ENCODE measurements at places on chromosomes 13 and 19.

DNA sequence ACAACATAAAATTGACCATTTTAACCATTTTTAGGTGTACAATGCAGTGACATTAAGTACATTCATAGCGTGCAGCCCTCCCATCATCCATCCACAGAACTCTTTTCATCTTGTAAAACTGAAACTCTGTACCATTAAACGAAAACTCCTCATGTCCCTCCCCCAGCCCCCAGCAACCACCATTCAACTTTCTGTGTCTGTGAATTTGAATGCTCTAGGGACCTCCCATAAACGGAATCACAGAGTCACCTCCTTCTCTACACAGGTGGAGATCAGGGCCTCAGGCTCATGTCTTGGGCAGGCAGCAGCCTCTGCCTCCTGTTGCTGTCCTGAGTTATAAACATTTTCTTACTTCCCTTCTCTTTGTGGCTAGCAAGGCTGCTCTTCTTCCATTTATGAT lies 7.3 kb upstream of the CCNE1 start:
- no peak for DNase-seq

- no peak for DNase-seq
Observed at GRCh38 chr13:98847780-98848179, 95.3 kb upstream of the SLC15A1 start.

GRCh38 chr13:24927810-24928404 lies 163.9 kb downstream of the RNF17 start:
- no peak for DNase-seq

DNA sequence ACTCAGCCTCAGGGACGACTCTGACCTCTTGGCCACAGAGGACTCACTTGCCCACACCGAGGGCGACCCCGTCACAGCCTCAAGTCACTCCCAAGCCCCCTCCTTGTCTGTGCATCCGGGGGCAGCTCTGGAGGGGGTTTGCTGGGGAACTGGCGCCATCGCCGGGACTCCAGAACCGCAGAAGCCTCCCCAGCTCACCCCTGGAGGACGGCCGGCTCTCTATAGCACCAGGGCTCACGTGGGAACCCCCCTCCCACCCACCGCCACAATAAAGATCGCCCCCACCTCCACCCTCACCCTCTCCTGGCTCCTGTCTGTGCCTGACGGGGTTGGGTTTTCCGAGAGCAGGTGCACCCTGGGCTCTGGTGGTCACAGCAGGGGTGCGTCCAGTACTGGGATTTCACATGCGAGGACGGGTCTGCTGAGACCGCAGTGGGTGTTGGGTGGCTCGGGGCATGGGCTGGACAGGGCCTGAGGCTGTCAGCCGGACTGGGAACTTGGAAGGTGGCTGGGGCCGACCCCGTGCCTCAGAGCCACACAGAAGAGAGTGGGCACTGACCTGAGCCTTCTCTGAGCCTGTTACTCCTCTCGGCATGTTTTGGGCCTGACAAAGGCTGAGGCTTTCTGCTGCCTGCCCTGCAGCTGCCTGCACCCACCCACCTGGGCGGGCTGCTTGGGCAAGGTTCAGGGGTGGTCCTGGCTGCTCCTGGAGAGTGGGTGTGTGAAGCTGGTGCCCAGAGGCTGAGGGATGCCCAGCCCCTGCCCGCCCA lies 6.3 kb upstream of the HCN2 start:
- DNase-seq = no peak

DNA sequence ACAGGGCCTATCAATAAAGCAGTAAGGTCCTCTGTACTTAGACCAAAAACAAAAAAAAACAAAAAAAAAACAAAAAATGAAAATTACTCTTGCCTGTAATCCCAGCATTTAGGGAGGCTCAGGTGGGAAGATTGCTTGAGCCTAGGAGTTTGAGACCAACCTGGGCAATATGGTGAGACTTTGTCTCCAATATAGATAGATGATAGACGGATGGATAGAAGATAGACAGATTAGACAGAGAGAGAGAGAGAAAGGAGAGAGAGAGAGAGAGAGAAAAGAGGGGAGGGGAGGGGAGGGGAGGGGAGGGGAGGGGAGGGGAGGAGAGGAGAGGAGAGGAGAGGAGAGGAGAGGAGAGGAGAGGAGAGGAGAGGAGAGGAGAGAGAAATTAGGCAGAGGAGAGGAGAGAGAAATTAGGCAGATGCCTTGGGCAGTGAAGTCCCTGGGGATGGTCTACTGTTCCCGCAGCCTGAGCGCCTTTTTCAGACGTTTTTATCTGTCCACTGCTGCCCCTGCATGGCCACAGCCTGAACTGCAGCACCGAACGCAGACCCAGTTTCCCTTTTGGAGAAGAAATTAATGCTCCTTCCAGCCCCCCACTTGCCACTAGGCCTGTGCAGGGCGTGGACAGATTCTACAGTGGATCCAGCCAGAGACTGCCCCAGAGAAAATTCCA lies 9.8 kb upstream of the ZNF627 start:
- peak; percentile 78 for DNase-seq

GRCh38 chr13:95636853-95637252 lies 7.7 kb downstream of the DZIP1 start:
- DNase-seq = no peak

DNA sequence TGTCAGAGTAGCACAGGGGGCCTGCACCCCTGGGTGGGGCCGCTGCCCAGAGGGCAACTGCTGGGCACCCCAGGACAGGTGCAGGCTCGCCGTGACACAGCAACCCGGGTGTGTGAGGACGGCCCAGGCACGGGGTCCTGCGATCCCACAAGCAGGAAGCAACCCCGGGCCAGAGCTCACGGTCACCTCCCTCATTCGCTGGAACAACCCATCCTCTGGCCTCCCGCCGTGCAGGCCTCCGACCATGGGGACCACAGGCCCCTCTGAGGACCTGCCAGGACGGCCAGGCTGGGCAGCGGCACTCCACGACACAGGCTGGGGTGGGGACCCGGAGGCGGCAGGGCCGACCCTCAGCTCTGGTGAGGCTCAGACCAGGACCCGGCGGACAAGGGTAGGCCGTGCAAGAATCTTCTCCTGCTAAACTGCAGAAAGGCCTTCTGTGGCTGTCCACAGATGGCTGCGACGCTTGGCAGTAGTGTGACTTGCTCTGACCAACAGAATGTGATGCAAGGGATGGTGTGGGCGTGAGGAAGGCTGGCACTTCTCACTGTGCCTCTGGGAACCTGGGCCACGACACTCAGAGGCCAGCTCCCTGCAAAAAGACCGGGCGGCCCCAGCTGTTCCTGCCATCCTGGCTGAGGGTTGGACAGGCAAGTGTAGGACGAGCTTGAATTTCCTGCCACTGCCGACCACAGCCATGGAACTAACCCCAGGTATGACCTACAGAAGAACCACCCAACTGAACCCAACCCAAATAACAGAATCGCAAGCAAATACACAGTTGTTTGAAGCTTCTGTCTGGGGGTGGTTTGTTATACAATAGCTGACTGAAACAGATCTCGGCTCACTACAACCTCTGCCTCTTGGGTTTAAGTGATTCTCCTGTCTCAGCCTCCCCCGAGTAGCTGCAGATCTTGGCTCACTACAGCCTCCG lies 26.5 kb downstream of the PIP5K1C start:
- DNase-seq = no peak

DNA sequence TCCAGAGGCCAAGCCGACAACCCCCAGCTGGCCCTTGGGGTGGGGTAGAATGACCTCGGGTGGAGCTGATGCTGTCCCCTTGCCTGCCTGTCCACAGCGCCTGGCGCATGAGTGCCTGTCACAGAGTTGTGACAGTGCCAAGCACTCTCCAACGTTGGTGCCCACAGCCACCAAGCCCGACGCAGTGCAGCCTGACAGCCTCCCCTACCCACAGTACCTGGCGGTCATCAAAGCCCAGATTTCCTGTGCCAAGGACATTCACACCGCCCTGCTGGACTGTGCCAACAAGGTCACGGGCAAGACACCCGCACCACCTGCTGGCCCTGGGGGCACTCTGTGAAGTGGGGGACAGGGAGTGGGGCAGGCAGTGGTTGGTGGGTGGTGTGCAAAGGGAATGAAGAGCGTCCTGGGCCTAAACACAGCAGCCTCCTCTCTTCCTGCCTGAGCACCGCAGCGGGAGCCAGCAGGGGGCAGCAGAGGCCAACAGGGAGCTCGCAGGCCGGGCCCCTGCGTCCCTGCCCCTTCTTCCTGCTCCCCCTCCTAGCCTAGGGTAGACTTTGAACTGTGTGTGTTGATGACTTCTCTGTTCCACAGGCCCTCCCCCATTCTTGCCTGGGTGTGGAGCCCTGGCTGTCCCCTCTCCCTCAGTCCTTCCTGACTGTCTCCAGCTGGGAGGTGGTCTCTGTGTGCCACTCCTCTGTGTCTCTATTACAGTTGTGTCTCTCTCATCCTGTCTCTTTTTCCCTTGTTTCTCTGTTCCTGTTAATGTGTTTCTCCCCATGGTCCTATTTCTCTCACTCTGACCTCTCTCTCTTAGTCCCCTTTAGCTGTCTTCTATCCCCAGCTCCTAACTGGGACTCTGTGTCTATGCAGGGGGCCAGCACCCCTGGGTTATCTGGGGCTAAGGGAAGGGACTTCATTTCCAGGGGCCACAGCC lies 6.5 kb downstream of the MED29 start:
- peak; percentile 94 for DNase-seq

GRCh38 chr19:19677579-19677978 lies 8.9 kb downstream of the ZNF101 start:
- DNase-seq = no peak

DNA sequence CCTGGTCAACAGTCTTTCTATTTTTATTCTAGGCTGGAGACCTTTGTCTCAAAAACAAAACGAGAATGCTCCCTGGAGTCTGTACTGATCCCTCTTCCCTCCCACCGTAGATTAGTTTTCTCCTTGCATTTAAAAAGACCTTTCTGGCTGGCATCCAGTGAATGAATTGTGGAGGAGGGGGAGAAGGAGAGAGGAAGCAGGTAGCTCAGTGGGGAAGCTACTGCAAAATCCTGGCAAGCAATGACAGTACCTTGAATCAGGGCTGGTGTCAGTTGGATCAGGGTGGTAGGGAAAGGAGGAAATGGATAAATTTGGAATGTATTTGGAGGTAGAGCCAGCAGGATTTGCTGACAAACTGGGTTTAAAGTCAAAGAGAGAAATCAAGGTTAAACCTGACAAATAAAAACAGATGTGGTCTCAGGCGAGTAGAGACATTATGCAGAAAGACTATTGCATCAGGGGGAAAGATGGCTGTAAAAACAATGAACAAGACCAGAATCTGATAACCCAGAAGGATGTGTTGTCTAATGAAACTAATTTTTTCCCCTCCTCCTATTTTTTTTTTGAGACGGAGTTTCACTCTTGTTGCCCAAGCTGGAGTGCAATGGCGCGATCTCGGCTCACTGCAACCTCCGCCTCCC lies 3.5 kb upstream of the CYP2S1 start:
- no peak for DNase-seq

DNA sequence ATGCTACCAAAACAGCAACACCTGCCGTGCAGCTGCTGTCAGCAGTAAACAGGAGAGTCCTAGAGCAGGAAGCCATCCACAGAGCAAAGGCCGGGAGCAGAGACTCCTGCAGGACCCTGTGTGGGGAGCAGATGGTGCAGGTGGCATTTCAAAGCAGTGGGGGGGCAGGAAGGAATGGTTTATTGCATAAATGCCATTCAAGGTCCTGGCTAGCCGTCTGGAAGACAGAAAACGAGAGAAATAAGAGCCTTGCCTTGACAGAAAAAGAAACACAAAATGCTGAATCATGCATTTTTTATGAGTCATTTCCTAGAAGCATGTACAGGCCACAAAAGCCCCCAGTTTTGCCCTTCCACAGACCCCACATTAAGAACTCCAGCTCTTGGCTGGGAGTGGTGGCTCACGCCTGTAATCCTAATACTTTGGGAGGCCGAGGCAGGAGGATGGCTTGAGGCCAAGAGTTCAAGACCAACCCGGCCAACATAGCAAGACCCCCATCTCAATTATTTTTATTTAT lies 5.4 kb downstream of the RSPH6A start:
- no peak for DNase-seq

DNA sequence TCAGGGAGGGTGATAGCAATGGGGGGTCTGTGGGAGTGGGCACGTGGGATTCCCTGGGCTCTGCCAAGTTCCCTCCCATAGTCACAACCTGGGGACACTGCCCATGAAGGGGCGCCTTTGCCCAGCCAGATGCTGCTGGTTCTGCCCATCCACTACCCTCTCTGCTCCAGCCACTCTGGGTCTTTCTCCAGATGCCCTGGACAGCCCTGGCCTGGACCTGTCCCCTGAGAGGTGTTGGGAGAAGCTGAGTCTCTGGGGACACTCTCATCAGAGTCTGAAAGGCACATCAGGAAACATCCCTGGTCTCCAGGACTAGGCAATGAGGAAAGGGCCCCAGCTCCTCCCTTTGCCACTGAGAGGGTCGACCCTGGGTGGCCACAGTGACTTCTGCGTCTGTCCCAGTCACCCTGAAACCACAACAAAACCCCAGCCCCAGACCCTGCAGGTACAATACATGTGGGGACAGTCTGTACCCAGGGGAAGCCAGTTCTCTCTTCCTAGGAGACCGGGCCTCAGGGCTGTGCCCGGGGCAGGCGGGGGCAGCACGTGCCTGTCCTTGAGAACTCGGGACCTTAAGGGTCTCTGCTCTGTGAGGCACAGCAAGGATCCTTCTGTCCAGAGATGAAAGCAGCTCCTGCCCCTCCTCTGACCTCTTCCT lies 9.3 kb upstream of the CEACAM7 start:
- DNase-seq = no peak

DNA sequence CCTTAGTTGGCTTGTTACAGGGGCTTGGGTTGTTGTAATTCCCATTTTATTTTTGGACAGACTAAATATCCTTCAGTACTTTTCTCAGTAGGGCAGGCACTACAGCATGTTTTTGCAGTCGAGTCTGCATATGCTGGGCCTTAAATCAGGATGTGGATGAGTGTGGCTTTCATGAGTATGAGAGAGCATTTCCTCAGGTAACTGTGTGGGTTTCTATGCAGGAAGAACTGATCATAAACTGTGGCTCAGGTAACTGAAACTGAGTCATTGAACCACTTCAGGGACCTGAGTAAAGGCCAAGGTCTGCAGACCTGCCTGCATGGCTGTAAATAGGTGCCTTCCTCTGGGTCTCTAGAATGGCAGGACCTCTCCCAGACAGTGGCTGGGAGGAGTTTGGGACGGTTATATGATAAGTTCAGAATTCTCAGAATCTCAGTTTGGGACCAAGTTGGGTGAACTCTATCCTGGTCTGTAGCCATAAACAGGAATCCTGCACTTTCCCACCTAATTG lies 112.1 kb downstream of the ZNF737 start:
- no peak for DNase-seq

DNA sequence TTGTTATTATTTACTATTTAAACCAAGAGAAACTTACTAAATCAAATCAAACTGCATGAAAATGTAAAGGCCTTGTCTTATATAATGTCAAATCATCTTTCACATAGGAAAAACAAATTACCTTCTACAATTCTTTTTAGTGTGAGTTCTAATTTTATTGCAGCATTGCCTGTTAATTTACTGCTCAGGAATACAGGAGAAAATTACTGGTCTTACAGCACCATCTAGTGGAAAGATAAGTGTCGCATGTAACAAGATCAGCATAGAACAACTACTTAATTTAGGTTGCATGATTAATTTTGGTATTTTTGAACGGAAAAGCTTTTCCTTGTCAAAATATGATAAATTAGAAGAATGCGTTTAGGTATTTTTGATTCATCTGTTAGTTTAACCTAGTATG lies 502.7 kb downstream of the UQCRFS1 start:
- no peak for DNase-seq
